ENCODE measurements at places on chromosomes 11 and 22. TPM values are rescaled to one million over a fixed set of nuclear protein-coding genes. Genes with fewer than 3 reads are reported as not detected.

DNA sequence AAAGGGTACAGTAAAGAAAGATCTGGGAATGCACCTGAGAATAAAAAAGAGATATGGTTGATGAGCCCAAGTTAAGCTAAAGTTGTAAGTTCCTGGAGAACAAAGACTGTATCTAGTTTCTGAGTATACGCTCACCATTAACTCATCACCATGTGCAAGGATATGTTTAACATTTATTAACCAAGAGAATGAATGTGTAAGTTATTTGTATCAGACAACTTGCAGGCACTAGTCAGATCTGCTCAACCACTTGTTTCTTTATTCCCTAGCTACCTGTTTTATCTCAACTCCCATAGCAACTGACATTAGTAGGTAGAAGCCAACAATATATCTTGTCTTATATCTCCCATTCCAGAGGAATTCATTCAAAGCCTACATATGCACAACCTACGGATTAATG is 74.9 kb upstream of the KCNA4 start:
- no peak for DNase-seq

- no peak for DNase-seq
These were observed 14.9 kb downstream of the EHD1 start for GRCh38 chr11:64863391-64864060.

DNA sequence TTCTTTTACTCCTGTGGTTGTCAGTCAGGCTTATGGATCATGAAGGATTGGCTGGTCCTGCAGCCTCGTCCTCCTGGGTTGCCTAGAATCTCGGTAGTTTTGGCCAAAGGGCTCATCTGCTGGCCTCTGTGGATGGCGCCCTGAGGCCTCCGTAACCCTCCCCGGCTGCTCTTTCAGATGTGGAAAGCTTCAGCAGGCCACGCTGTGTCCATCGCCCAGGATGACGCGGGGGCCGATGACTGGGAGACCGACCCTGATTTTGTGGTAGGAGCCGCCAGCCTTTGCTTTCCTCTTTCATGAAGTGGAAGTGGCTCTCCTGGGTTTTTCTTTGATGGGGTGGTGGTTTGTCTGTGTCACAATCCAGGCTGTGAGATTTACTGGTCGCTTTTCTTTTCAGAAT is 8.8 kb downstream of the CTTN start:
- DNase-seq: no peak

- DNase-seq: no peak
These were observed 40.0 kb downstream of the TECTA start for GRCh38 chr11:121141066-121141465.

GRCh38 chr11:66363187-66363601 is 8.4 kb downstream of the SLC29A2 start:
- no peak for DNase-seq

MUC6 gene
- not detected for total RNA-seq

OR51V1 gene
- total RNA-seq: not detected

NXPE1 gene
- not detected for total RNA-seq

PLEKHA7 gene
- total RNA-seq: 0.29 TPM

YPEL4 gene
- total RNA-seq: 0.32 TPM

Data from LHCN-M2 (cell line).